ENCODE measurements at places on chromosomes 4 and X.

DNA sequence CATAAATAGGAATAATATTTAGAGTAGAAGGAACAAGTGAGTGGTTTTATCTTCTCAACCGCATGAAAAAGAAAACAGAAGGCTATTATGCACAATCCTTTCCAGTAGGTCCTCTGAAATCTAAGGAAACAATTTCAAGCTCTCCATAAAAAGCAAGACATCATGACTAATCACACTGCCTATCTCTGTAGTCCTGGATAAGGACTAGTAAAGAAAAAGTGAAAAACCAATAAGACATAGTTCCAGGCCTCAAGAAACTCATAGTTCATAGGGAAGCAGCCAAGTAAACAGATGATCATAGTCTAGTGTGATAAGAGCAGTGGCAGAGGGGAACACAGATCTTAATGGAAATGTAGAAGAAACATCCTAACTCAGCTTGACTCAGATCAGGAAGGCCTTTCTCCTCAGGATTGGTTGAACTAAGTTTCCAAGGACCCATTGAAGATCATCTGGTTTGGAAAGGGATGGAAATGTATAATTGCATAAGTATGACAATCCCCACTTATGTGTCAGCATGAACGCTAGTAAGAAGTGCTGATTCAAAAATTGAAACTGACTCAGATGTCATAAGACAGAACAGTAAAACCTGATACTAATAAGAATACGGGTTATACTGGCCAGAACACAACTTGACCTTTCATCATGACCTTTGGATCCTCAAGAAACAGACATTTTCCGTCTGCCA is 155.3 kb downstream of the GRIA3 start:
- DNase-seq: no peak

- no peak for DNase-seq
Measured at GRCh38 chr4:94472056-94472826, 20.5 kb downstream of the PDLIM5 start.

- no peak for DNase-seq
Measured at GRCh38 chr4:110156442-110156841, 42.0 kb downstream of the ELOVL6 start.

GRCh38 chrX:8305350-8305749 is 134.3 kb upstream of the VCX2 start:
- DNase-seq: no peak

GRCh38 chrX:33989936-33990335 is 142.2 kb downstream of the FAM47A start:
- no peak for DNase-seq

DNA sequence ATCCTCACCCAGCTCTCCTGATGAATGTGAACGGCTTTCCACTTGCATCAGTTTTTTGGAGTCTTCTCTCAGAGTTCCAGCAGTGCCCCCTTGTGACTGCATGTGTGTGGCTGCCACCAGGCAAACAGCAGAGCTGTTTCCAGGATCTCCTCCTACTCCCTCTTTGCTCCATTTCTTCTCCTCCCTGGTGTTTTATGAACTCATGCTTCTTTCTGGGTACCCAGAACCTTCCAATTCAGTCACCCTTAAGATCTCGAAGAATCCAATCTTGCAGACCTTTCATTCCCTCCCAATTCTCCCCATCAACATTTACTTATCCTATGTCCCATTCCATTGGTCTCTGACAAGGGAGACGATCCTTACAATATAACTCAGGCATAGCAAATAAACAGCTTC is 6.8 kb upstream of the TCEANC start:
- DNase-seq: no peak

Measured in CD4-positive, alpha-beta memory T cell (primary cell).